ENCODE measurements at places on chromosomes 4 and X. TPM values are rescaled to one million over a fixed set of nuclear protein-coding genes. Genes with fewer than 3 reads are reported as not detected.

Gene UBA6
- 69.6 TPM for total RNA-seq

Gene AASDH
- total RNA-seq, result 13.0 TPM

- DNase-seq, result no peak
Observed at GRCh38 chrX:125204681-125205132, 115.0 kb upstream of the TEX13C start.

DNA sequence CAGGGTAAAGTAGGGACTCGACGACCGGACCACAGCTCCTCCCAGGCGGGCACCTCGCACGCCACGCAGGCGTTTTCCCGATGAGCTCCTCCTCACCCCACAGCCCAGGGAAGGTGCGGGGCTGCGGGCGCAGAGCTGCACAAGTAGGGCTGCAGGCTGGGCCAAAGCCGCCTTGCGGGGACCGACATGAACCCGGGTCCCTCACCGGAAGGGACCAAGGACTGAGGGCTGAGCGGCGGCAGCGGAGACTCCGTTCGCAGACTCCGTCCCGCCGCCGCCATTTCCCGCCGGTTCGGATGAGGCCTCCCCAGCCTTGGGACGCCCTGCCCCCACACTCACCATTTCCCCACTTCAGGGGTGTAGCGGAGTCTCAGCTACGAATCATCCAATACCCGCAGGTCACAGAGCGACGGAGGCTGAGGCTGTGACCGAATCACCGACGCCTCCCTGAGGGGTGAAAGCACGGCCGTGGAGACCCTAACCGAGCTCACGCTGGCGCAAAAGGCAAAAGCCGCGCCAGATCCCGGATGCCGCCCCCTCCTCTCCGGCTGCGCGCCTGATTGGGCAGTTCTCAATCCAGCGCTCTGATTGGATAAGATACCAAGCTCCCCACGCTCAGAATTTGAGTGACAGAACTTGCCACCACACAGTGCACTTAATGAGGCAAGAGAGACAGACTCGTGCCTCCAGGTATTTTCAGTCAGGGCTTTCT is at the start of gene ZNF732:
Gene ZNF732 (minus strand): TSS at position 506 of the 712 bp plus-strand sequence. CDS start 164 bp downstream, at position 342.
- no peak for DNase-seq

- no peak for DNase-seq
Observed at GRCh38 chrX:103056902-103057301, 7.1 kb downstream of the BEX1 start.

DNA sequence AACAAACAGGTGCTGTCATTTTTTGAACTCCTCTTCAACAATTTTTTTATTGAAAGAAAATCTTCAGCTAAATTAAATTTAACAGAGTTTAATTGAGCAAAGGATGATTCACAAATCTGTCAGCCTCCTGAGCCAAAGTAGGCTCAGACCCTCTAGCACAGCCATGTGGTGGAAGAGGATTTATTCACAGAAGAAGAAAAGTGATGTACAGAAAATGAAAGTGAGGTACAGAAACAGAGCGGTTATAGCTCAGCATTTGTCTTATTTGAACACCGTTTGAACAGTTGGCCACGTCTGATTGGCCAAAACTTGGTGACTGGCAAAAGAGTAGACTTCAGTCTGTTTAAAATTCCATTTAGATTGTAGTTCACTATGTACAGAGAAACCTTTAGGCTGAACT is 217.3 kb downstream of the SPANXN1 start:
- no peak for DNase-seq

GRCh38 chr4:1098311-1098925 is 14.9 kb downstream of the RNF212 start:
- DNase-seq, result no peak

- DNase-seq, result no peak
Observed at GRCh38 chr4:35358001-35358584, 886.2 kb downstream of the ARAP2 start.

DNA sequence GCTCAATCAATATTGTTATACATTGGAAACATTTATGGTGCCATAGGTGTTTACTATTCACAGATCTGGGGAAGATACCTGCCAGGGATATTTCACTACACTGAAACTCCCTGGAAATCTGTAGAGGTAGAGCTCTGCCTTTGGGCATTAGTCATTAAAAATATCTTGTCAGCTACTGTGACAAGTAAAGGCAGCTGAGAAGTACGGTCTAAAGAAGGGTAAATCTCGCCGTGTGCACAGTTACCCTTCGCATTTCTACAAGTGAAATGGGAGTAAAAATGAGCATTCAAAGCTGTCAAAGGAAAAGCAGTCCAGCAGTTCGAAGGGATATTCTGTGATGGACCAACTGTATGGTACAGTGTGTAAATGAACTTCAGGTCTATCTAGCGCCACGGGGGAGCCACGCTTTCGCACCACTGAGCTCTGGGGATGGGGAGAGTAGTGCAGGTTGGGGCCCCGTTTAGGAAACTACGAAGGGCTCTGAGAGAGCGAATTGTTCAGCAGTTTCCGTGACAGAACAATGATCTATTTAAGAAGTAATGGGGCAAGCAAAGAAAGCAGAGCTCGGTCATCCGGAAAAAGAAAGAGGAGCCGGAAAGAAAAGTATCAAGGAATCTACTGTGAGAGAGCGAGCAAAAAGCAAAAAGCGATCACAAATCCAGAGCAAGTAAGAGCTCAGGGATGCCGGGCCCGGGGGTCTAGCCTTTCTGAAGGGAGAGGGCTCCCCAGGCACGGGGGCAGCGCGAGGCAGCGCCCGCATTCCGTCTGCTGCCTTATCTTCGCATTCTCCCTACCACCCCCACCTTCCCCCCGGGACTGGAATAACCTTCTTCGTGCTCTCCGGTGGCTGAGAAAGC is 646 bp downstream of the TIGD4 start:
- DNase-seq, result peak; percentile 43

- DNase-seq, result no peak
Observed at GRCh38 chrX:134883137-134883700, 107.6 kb upstream of the SMIM10 start.

All from CD8-positive, alpha-beta memory T cell (primary cell).